Muscle of arm (tissue), 14 donors: ENCODE measurements at places on chromosomes 3 and 15. TPM values are rescaled to one million over a fixed set of nuclear protein-coding genes. Genes with fewer than 3 reads are reported as not detected.

- no peak for DNase-seq
These were observed 79.3 kb upstream of the POLG start for GRCh38 chr15:89413877-89414276.

GRCh38 chr3:98800401-98800800 is 37.3 kb downstream of the ST3GAL6 start:
- DNase-seq = no peak

DNA sequence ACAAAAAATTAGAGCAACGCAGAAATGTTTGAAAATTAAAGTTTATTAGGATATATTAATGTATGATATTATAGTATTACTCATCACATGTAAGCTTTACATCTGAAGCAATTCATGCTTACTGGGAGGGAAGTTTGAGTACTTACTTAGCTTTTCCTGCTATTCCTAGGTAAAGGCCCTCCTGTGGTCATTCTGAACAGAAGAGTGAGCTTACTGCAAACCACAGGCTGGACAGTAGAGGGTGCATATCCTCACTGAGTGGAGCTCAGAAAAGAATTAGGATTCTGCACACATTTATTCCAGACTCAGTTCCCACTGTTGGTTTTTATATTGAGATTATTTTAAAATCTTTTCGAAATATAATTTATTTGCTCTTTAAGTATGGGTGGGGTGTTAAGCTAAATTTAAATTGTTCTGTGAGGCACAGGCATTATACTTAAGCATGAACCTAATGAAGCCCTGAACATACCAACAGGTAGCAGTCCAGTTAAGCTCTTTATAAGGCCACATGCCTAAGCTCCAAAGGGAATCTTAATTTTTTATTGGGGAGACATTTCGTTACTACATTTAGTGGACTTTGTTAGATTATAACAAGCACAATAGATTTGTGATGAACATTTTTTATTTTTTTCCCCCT is 10.2 kb downstream of the MRPS22 start:
- DNase-seq = peak; percentile 29

The KCNMB3 gene
- not detected for polyA plus RNA-seq

GRCh38 chr3:30548600-30548999 is 57.8 kb upstream of the TGFBR2 start:
- DNase-seq = no peak

- no peak for DNase-seq
These were observed 136.9 kb downstream of the PLCL2 start for GRCh38 chr3:17021614-17022013.

DNA sequence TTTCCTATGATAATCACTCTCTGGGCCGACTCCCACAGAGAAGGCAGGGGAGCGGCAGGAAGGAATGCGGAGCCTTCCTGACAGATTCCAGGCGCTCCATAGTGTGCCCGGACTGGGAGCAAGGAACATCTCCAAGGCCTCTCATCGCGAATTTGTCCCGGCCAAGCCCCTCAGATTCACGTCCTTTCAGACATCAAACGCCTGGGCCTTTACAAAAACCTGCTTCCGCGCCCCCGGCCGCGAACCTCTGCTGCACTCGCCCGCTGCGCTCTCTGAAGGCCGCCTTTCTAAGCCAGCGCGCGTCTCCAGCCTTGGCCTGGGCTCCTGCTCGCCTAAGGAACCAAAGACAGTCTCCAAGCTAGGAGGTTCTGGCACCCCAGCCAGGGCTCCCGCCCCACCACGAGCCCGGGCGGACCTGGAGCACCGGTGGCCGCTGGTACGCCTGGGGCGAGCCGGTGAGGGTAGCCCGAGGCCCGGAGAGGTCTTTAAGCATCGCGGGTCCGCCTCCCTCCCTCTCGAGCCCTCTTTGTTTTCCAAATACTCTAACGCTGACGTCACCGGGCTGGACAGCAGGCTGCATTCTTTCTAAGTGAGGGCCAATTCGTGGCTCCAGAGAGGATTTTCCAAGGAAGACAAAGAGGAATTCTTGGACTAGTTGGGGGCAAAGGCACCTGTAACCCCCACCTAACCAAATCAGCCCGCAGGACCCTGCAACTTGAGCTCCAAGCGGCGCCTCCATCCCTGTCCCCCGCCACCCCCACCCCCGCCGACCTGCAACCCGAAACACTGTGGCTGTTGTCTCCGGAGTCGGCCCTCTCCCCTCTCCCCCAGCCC is 759 bp downstream of the AMOTL2 start:
- peak; percentile 94 for DNase-seq

DNA sequence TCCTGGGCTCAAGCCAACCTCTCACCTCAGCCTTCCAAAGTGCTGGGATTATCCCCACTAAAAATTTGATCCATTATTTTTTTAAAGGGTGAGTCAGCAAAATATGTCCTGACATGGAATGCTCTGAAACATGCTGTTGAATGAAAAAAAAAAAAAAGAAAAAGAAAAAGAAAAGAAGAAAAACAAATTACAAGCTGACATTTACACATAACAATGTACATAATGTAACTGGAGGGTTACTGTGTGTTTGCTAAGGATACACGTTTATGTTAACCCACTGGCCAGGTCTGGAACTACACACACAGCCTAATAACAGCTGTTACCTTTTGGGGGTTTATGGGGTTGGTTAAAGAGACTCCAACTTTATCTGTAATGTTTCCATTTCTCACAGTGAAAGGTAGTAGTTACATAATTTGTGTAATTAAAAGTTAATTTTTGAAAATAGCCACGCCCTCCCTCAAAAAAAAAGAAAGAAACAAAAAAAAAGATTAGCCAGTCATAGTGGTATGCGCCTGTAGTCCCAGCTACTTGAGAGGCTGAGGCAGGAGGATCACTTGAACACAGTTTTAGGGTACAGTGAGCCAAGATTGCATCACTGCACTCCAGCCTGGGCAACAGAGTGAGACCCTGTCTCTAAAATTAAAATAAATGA is 3.1 kb upstream of the MESP2 start:
- DNase-seq = no peak

- peak; percentile 24 for DNase-seq
These were observed 123.5 kb downstream of the RPLP1 start for GRCh38 chr15:69576035-69576526.

GRCh38 chr15:39066677-39067076 is 502.1 kb upstream of the RASGRP1 start:
- no peak for DNase-seq
